Diencephalon (tissue), 1 donor: ENCODE measurements at places on chromosomes 5 and 9. TPM values are rescaled to one million over a fixed set of nuclear protein-coding genes. Genes with fewer than 3 reads are reported as not detected.

The MSMP gene
- total RNA-seq: not detected

The HACD4 gene
- 1.6 TPM for total RNA-seq

The ADAMTS13 gene
- 3.5 TPM for total RNA-seq

The ZNF483 gene
- total RNA-seq: 65.7 TPM

The S1PR3 gene
- 8.3 TPM for total RNA-seq

The QRFP gene
- total RNA-seq: not detected
